ENCODE measurements at places on chromosomes 3 and 15.

- DNase-seq: no peak
These were observed 73.9 kb downstream of the SEMA6D start for GRCh38 chr15:47791161-47791560.

DNA sequence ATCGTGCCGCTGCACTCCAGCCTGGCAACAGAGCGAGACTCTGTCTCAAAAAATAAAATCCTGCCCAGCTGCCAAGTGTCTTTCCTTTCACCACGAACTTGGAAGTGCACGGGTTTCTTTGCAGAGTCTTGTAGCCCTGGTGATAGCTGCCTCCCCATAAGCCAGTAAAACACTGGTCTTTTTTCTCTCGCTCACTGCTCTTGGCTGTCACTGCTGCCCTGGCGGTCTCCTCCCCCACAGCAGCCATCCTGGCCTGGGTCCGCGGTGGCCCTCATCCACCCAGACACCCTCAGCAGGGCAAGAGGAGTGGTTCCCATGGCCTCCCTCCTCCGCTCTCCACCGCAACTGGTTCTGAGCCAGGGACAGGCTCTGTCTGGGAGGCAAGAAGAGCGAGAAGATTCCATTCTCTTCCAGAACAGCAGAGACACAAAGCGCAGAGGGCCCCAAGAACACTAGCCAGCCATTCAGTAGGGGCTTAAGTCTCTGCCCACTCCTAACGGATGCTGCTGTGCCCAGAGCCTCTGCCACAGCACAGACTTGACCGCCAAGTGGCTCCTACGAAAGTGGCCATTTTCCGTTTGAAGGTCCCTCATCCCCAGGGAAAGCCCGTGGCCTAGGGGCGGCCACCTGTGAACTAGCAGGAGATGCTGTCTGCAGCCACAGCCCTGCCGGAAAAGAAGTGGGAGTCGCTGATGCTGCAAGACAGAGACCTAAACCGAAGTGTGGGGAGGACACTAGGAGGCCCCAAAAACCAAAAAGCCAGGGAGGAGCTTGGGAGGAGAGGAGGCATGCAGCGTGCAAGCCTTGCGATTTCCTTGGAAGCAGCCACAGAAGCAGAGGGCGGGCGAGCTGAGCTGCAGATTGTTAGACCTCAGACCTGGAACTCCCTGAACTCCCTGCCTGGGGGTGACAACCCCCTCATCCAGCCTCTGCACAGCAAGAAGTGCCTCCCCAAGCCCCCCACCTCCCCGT is 44.1 kb downstream of the KLHL25 start:
- DNase-seq: peak; percentile 61

GRCh38 chr15:84799511-84800187 is 17.5 kb upstream of the ALPK3 start:
- DNase-seq: no peak

DNA sequence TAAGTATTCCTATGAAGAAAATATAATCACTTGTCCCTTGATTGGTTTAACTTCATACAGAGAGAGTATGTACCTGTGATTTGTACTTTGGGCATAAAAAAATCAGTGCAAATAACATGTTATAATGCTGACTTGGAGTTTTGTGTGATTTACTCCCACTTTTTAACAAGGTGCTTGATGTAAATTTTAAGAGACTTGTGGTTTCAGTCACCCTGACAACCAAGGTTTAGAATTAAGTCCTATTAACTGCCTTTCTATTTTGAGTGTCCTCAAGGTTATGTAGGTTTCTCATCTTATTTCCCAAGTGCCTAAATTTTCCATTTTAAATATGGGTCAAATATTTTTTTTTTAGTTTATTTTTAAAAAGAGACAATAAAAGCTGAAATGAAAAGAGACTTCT is 244.6 kb downstream of the CADPS start:
- DNase-seq: no peak

GRCh38 chr3:43616034-43616433 is 5.8 kb downstream of the ANO10 start:
- DNase-seq: no peak

GRCh38 chr3:132321304-132321703 is 4.1 kb downstream of the ACP3 start:
- DNase-seq: no peak

- no peak for DNase-seq
These were observed 47.4 kb downstream of the ERICH6 start for GRCh38 chr3:150656316-150656715.

DNA sequence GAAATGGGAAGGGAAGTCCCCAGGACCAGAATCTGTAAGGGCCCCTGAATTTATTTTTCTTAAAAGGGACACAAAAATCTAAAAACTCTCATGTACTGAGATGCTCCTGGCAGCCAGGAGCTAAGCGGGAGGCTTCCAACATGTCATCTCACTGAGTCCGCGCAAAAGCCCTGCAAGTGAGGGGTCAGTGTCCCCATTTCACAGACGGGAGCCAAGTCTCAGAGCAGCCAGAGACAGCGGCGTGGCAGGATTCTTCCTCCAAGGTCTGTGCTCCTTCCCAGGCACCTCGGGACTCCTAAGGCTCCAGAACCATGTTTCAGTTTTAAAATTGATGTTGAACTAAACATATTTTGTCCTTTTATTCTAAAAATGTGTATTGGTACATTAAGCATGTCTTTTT is 114.8 kb downstream of the ADCY5 start:
- DNase-seq: no peak

GRCh38 chr3:11238060-11238459 is 34.1 kb upstream of the ATG7 start:
- DNase-seq: peak; percentile 94

GRCh38 chr3:10911350-10912002 is 81.1 kb upstream of the SLC6A1 start:
- no peak for DNase-seq

GRCh38 chr15:72199721-72200212 is 2.2 kb upstream of the GRAMD2A start:
- DNase-seq: peak; percentile 80

DNA sequence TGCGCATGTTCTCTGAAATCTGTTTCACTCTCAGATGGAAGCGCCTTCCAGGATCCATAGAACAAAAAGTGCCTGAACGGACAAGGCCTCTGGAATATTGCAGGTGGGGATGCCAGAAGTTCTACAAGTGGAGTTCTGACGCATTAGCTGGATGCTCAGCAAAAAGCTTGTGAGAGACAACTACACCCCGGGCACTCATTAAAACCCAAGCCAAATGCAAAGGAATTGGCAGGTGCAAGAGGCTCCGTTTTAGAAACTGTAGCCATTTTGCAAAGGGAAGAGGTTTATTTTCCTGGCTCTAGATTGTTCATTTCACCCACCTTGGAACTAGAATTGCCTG is 35.2 kb upstream of the SLC24A5 start:
- DNase-seq: no peak

- DNase-seq: no peak
These were observed 117.9 kb downstream of the LIPC start for GRCh38 chr15:58549785-58550074.

GRCh38 chr15:38610748-38611147 is 46.1 kb upstream of the RASGRP1 start:
- no peak for DNase-seq

- peak; percentile 70 for DNase-seq
These were observed 2.4 kb downstream of the PML start for GRCh38 chr15:73996939-73997338.

DNA sequence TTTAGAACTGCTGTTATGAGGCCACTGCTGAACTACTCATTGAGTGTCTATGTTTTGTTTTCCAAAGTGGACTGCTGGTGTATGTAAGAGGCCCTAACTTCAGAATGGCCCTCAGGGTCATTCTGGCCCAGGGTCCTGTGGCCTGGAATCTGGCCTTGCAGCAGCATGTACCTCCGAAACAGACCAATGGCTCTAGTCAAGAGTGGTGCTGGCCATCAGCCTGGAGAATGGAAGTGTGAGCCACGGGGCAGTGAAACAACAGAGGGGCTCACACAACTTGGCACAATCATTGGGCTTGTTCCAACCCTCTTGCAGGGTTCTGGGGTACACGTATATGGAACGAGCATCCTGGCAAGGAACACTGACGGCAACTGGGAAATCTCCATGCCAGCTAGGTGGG is 40.5 kb downstream of the SCN5A start:
- no peak for DNase-seq

GRCh38 chr3:120416868-120417267 is 33.9 kb downstream of the FSTL1 start:
- DNase-seq: no peak

DNA sequence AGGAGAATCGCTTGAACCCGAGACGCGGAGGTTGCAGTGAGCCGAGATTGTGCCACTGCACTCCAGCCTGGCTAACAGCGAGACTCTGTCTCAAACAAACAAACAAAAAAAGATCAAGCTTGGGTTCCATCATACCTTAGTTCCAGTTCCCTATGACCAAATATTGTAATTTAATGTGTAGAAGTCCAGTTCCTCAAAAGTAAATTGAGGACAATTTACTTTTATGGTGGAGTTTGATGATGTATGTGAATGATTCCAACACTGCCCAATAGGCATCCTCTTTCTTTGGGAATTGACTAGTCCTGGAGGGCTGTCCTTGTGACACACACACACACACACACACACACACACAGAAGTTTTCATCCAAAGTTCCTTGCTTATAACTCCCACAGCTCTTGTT is 2.8 kb upstream of the PKM start:
- DNase-seq: no peak

DNA sequence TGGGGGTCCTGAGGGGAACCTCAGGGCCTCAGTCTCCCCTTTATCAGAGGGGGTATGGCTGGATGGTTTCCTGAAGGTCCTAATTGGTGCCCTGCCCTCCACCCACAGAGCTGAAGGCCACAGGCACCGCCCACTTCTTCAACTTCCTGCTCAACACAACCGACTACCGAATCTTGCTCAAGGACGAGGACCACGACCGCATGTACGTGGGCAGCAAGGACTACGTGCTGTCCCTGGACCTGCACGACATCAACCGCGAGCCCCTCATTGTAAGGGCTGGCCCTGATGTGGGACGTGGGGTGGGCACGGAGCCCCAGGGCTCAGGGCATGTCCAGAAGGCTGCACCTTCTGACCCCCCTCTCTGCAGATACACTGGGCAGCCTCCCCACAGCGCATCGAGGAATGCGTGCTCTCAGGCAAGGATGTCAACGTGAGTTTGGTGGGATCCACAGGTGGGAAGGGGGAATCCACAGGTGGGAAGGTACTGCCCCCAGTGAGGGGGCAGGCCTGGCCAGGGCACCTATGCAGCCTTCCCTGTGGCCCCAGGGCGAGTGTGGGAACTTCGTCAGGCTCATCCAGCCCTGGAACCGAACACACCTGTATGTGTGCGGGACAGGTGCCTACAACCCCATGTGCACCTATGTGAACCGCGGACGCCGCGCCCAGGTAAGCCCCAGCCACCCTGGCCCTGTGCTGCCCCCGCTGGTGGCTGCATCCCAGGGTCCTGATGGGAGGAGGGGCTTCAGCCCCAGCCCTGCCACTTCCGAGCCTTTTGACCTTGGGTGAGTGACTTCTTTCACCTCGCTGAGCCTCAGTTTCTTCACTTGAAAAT is 17.5 kb upstream of the GNAT1 start:
- DNase-seq: no peak

- DNase-seq: no peak
These were observed 11.5 kb downstream of the MYLK start for GRCh38 chr3:123872621-123873020.

DNA sequence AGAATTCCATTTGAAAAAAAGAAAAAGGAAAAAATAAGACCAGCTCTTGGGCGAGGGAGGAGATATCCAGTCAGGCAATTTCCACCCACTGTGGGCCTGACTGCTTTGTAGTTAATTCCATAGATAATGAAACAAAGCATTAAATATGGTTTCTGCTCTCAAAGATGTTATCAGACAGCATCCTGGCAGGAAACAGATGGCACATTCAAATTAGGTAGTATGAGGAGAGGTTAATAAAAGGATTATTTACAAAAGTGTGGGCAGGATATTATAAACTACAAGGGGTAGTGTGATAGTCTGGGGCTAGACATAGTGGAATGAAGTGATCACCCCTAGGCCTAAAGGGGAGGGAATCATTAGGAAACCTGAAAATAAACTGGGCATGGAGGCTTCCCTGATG is 193.2 kb downstream of the CLSTN2 start:
- DNase-seq: no peak

DNA sequence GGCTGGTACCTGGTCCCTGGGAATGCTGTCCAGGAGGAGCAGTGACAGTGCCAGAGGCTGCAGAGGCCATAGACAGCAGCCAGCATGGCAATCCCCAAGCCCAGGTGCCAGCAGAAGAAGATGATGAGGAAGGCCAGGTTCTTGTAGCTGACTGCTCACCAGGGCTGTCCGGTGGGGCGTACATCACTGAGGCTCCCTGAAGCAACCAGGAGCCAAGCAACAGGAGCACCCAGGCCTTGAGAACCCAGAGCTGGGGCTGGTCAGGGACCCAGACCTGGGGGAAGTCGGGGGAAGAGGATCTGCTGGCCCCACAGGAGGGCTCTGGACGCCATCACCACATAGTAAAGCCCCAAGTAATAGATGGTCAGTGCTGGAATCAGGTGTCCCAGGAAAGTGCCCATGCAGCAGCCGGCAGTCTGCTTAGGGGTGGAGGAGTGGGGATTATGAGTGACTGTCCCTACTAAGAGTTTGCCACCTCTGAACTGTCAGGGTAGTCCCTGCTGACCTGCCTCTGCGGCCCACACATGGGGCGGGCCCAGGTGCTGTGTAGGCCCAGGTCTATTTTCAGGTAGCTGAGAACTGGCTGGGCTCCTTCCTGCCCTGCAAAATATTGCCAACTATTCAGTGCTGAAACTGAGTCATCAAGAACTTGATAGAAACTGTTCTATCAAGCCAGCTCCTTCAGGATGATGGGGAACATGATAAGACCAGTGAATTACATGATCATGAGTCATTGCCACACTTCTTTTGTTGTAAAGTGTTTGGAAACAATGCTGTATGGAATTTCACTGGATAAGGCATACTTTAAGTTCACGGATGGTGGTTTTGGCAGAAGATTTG is 68.7 kb downstream of the CHRD start:
- DNase-seq: peak; percentile 97

- no peak for DNase-seq
These were observed 458.5 kb downstream of the AGBL1 start for GRCh38 chr15:86538141-86538540.

GRCh38 chr15:95840004-95840403 is 490.5 kb upstream of the NR2F2 start:
- DNase-seq: peak; percentile 93

DNA sequence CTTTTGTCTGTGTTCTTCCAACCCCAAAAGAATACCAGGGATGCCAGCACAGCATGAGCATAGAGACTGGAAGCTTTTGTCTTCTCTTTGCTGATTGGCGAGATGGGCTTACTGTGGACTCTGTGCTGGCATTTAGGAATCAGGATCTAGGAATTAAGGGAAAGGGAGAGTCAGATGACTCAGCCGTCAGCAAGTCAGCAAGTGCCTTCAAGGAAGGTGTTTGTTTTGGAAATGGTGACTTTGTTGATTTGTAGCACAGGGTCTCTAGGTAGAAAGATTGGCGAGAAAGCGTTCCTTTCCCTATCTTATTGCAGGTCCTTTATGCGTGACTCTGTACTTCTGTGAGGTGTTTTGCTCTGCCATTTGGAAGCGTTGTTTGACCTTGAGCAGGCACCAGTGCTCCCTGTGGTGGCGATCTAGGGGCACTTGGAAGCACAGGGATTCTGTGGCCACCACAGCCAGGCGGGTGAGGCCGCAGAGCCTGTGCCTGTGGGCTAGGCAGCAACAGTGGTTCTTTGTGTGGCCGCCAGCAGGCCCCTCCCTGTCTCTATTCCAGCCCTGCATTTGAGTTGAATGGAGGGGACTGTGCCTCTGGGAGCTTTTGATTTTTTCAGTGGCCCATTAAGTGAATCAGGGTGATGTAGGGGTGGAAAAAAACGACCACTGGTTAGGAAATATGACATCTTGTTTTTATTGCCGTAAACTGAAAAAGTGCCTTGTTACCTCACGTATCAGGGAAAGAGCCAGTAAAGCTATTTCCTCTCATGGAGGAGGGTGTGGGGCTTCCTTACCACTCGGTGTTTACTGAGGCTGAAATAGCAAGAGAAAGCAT is 19.0 kb downstream of the FAN1 start:
- peak; percentile 2 for DNase-seq

- DNase-seq: no peak
These were observed 35.0 kb upstream of the CAPN3 start for GRCh38 chr15:42324308-42324707.

All from fibroblast of the aortic adventitia (primary cell).